ENCODE measurements at places on chromosomes 1 and 21.

- H3K27me3 ChIP-seq = no peaks in the 10 kb centered on the region
- DNase-seq = no peak
- H3K27ac ChIP-seq = no peak overlapping the region
- no peaks in the 10 kb centered on the region for H3K4me1 ChIP-seq
Observed at GRCh38 chr1:117892512-117892911, 36.9 kb downstream of the GDAP2 start.

DNA sequence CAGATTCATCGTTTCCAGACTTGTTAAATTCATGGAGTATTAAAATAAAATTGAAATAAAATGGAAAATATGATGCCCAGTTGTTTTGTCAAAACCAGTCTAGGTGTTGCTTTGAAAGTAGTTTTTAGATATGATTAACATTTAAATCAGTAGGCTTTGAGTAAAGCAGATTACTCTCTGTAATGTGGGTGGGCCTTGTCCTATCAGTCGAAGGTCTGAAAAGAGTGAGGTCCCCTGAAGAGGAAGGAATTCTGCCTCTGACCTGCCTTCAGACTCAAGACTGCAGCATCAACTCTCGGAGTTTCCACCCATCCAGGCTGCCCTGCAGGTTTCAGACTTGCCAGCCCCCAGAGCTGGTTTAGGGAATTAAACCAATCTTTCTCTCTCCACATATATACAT is 36.2 kb downstream of the C21orf91 start:
- H3K27me3 ChIP-seq = no peaks in the 10 kb centered on the region
- H3K27ac ChIP-seq = no peak overlapping the region
- no peak overlapping the region for H3K4me3 ChIP-seq

GRCh38 chr1:168470901-168471431 is 72.8 kb downstream of the XCL2 start:
- H3K27ac ChIP-seq = no peak overlapping the region
- H3K36me3 ChIP-seq = no peaks in the 10 kb centered on the region
- no peaks in the 10 kb centered on the region for H3K4me1 ChIP-seq
- no peak for DNase-seq
- H3K27me3 ChIP-seq = no peaks in the 10 kb centered on the region

DNA sequence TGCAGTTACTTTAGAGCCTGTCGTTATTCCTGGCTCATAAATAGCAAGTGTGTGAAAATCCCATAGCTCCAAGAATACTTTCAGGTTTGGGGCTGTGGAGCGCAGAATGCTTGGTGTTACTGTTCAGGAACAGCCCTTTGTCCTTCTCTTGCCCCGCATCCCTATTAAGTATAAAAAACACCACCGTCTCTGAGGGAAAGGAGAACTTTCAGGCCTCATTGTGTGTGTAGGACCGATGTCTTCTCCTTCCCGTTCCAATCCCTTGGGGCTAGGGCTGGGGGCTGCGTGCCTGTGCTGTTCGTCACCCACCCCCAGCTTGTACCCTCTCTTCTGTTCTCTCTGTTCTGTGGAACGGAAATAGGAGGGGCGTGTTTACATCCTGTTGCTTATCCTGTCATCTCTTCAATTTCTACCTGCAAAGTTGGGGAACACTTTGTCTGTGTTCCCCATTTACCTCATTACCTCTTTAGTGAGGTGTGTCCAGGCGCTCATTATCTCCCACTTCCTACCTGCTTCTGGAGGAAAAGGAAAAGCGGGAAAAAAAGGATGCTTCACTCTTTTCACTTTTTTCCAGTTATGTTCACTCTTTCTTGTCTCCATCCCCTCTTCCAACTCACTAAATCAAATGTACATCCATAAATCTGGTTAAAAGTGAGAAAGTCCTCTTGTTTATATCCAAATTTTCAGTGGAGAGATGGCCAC is 788 bp upstream of the TXNIP start:
- peak overlapping the region; percentile 98 for H3K27ac ChIP-seq
- peak overlapping the region; percentile 77 for H3K4me3 ChIP-seq
- H3K4me1 ChIP-seq = peaks cover 40% of the 10 kb centered on the region
- no peaks in the 10 kb centered on the region for H3K27me3 ChIP-seq

- H3K36me3 ChIP-seq = no peaks in the 10 kb centered on the region
- H3K27ac ChIP-seq = no peak overlapping the region
- H3K4me1 ChIP-seq = no peaks in the 10 kb centered on the region
- no peak for DNase-seq
- no peak overlapping the region for H3K4me3 ChIP-seq
Observed at GRCh38 chr1:31509124-31510072, 66.9 kb upstream of the TINAGL1 start.

DNA sequence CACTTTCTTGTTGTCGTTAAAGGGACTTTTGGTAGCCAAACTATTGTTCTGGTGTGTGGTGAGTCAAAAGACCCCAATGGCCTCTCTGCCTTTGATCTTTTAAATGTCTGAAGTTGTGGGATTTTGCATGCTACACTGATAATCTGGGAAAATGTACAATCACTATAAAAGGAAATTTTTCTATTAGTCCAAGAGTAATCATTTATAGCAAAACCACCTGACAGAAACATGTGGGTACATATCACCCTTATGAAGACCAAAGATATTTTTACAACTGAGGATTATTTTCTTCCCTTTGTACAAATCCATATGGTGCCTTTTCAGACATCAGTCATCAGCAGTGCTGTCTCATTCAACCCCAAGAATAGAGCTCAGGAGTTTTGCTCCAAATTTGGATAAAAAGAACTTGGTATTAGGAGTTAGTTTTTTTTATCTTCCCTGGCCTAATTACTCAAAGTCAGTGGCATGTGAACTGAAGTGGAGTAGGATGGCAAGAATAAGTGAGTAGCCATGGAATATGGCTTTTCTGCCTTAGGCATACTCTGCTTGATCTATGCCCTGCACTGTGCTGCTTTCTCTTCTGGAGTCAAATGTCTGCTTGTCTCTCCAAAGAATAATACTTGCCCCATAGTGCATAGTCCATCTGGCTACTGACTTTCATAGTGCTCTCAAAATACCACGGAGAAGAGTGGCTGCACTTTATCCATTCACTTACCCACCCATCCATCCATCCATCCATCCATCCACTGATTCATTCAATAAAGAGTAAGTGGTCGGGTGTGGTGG is 13.5 kb downstream of the GREM2 start:
- H3K36me3 ChIP-seq = no peaks in the 10 kb centered on the region
- no peak overlapping the region for H3K27ac ChIP-seq
- peaks cover 14% of the 10 kb centered on the region for H3K4me1 ChIP-seq
- no peaks in the 10 kb centered on the region for H3K27me3 ChIP-seq

GRCh38 chr1:56484695-56485094 is 94.7 kb downstream of the PLPP3 start:
- no peaks in the 10 kb centered on the region for H3K27me3 ChIP-seq
- H3K27ac ChIP-seq = no peak overlapping the region
- H3K4me3 ChIP-seq = no peak overlapping the region

DNA sequence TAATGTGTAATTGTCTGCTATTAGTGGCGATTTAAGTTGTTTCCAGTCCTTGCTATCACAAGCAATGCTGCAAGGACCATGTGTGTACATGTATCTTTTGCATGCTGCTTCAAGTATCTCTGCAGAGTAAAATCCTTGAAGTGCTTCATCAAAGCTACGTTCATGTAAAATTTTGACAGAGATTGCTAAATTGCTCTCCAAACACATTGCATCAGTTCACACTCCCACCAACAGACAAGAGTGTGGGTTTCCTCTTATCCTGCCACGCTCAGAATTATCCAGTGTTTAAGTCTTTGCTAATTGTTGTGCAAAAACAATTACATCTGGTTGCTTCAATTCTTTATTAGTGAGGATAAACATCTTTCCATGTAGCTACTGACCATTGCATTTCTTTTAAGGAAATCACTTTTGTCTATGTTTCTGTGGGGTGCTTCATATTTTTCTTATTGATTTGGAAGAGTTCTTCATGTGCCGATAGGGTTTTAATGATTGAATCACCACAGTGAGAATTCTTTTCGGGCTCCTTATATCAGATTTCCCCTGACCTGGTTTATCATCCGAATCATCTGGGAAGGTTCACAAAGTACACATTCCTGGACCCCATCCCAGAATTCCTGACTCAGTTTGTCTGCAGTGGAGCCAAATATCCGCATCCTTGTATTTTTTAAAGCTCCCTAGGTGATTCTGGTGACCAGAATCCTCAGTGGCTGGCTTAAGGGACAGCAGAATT is 56.3 kb upstream of the GALNT2 start:
- H3K27ac ChIP-seq = no peak overlapping the region
- H3K27me3 ChIP-seq = no peaks in the 10 kb centered on the region
- no peaks in the 10 kb centered on the region for H3K36me3 ChIP-seq
- H3K4me1 ChIP-seq = no peaks in the 10 kb centered on the region

- H3K27ac ChIP-seq = no peak overlapping the region
- H3K27me3 ChIP-seq = no peaks in the 10 kb centered on the region
- no peaks in the 10 kb centered on the region for H3K36me3 ChIP-seq
- no peaks in the 10 kb centered on the region for H3K4me1 ChIP-seq
Observed at GRCh38 chr1:100622037-100622436, 84.1 kb downstream of the GPR88 start.

DNA sequence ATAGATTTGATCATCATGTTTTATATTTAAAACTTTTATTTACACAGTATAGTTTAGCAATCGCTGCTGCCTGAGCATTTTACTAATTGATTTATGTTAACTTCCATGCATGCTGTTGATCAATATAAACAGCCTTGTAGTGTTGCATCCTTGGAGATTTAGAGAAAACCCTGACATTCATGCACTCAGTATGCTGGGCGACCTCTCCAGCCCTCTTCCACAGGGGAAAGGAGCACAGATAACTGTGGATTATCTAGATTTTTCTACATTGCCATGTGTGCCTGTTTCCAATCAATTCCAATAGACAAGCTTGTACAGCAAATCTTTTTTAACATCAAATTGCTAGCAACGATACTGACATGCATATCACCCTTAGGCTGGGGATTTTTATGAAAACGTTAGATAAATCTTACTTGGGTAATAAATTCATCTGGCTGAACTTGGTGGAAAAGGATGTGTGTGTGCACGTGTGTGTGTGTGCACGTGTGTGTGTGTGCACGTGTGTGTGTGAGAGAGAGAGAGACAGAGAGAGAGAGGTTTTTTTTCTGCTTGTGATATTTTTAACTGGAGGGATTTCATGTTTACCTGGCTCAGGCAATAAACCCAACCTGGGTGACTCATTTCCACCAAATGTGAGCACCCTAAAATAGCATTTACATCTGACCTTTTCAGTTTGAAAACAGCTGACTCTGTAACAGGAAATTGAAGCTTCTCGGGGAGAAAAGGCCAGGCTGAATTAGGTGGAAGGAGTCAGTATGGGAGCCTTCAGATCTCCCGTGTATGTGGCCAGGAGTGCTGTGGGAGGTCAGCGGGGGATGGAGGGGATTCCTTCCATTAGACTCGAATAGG is 339.8 kb downstream of the PRDM2 start:
- H3K4me3 ChIP-seq = no peak overlapping the region
- no peaks in the 10 kb centered on the region for H3K4me1 ChIP-seq
- DNase-seq = no peak
- H3K27ac ChIP-seq = no peak overlapping the region
- no peaks in the 10 kb centered on the region for H3K27me3 ChIP-seq

DNA sequence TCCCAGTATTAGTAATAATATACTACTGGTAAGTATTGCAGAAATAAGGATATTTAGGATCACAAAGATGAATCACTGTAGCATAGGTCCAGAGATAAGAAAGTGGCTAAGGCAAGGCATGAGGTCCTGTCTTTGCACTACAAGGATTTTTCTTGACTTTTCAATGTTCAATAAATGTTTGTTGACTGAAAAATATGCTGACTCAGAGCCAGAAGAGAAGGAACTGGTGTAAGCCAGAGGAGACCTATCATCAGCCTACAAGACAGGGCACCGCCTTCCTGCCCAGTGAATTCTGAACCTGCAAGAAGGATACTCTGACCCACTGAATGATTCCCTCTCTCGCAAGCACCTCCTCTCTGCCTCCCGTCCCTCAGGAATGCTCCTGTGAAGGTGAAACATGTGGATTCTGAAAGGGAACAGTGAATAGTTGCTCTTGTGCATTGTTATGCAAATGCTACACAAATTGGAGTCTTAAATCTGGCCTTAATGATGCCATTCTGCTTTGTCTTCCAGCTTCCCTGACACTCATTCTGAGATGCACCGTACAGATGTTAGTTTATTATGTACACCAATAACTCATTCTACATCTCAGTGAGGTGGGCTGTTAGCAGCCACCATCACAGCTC is 540.0 kb downstream of the OMA1 start:
- DNase-seq = no peak
- H3K4me1 ChIP-seq = no peaks in the 10 kb centered on the region

DNA sequence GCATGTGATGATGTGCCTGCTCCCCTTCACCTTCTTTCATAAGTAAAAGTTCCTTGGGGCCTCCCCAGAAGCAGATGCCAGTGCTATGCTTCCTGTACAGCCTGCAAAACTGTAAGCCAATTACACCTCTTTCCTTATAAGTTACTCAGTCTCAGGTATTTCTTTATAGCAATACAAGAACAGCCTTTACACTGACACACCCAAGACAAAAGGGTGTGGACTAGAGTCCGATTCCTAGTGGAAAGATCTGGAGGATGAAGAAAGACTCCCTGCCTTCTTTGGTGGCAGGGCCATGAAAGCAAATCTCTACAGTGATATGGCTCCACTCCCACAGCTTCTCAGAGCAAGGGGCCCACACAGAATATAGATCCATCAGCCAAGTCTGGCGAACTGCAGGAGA is 209.7 kb upstream of the ST6GALNAC5 start:
- no peaks in the 10 kb centered on the region for H3K27me3 ChIP-seq
- H3K4me3 ChIP-seq = no peak overlapping the region
- H3K4me1 ChIP-seq = no peaks in the 10 kb centered on the region
- no peak overlapping the region for H3K27ac ChIP-seq

GRCh38 chr1:10965546-10966226 is 46.8 kb upstream of the TARDBP start:
- peak; percentile 42 for DNase-seq
- no peaks in the 10 kb centered on the region for H3K27me3 ChIP-seq
- no peak overlapping the region for H3K4me3 ChIP-seq
- no peaks in the 10 kb centered on the region for H3K4me1 ChIP-seq
